ENCODE measurements at places on chromosomes 7 and 10. TPM values are rescaled to one million over a fixed set of nuclear protein-coding genes. Genes with fewer than 3 reads are reported as not detected.

GRCh38 chr7:2138146-2138765 is 94.5 kb downstream of the MAD1L1 start:
- no peak for DNase-seq

DNA sequence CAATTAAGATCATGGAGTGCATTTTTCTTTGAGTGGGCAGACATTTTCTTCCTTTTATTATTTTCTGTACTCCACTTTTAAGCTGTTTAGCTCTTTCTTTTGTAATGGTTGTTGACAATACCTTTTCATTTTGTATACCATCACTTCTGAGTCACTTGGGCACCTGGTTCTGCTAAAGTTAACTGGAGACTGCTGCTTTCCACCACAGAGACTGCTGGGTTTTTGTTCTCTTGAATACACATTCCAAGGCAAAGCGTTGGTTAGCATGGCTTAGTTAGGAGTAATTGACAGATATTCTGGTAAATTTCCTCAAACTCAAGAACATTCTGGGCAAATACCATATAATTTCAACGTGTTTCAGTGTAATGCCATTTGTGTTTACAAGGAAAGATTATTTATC is 541.9 kb upstream of the CELF2 start:
- DNase-seq, result no peak

- no peak for DNase-seq
These were observed 20.6 kb downstream of the SLC18A2 start for GRCh38 chr10:117261501-117261900.

- no peak for DNase-seq
These were observed 39.2 kb downstream of the CDC123 start for GRCh38 chr10:12235116-12235694.

- no peak for DNase-seq
These were observed 23.4 kb upstream of the FAM3C start for GRCh38 chr7:121419201-121420148.

- no peak for DNase-seq
These were observed 10.4 kb downstream of the NUB1 start for GRCh38 chr7:151351967-151352366.

CDHR3 gene
- total RNA-seq, result 0.62 TPM

All from cardiac septum (tissue), 1 donor.